ENCODE measurements at places on chromosomes 12 and 14.

GRCh38 chr12:97758194-97758501 is 295.5 kb downstream of the RMST start:
- DNase-seq = no peak

DNA sequence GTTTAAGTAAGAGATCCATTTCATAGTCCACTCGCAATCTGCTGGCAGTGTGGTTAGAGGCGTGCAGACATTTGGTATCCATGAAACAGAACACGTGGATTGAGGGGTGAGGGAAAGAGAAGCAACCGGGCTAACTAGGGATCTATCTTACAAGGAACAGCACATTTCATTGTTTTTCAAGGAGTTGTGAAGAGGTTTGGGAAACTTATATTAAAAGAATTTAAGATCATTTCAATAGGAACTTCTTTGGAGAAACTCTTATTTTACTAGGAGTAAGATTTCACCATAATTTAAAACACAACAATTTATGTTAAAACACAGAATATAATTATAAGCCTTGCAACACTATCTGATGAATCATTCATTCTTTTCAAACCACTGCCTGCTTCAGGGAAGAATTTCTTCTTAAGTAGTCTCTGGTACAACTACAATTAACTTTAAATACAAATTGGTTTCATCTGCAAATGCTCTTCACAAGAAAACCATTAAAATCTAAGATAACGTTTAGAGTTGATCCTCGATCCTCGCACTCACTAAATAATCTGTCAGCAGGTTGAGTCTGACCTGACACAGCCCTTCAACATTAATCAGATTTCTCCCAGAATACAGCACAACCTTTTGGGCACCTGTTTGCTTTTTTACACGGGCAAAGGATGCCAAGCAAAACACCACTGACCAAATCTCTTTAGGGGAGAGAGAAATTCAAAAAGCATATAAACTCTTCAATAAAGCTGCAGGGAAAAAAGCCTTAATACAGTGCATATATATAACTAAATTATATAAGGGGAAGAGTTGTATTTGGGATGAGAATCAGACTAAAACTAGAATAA is 27.3 kb downstream of the PPTC7 start:
- DNase-seq = peak; percentile 74

DNA sequence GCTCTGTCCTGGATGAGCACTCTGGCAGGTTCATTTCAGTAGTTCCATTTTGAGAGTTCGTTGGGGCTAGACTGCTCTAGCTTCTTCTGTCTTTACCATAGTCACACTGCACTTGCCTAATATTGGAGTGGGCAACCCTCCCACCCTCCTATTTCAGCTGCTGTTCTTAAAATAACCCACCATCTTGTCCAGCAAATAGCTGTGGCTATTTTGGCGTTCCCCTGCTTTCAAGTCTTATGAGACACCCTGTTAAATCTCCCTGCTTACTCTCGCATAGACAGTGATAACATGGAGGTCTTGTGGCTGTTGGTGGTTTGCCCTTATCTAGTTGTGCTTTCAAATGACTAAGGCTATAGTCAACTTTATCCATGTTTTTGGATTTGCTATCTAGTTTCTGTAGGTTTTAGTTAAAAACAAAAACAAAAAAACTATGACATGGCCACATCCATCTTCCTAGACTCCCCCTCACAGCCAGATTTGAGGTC is 65.5 kb downstream of the LRP6 start:
- DNase-seq = no peak

DNA sequence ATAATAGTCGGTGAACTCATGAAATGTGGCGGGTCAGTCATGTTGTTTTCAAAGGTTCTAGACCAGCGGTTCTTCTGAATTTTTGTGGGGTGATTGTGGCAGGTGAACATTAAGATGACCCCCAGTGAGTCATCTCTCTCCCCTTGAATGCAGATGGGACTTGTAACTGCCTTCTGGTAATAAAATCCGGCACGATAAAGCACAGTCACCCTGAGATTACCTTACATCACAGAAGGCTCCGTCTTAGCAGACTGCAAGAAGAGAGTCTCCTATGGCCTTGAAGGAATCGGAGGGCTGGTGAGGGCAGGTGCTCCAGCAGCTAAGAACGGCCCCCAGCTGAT is 189.6 kb downstream of the FOXN3 start:
- DNase-seq = no peak

- DNase-seq = no peak
Observed at GRCh38 chr14:55085060-55085660, 33.7 kb downstream of the MAPK1IP1L start.

- DNase-seq = no peak
Observed at GRCh38 chr12:130849561-130850417, 10.7 kb upstream of the STX2 start.

GRCh38 chr12:111216387-111217159 is 152.3 kb downstream of the PHETA1 start:
- DNase-seq = no peak

GRCh38 chr14:54881235-54881760 is 21.3 kb downstream of the GCH1 start:
- peak; percentile 69 for DNase-seq

GRCh38 chr12:89895591-89895990 is 187.0 kb upstream of the ATP2B1 start:
- DNase-seq = no peak

- no peak for DNase-seq
Observed at GRCh38 chr12:127130506-127131124, 1136.4 kb upstream of the TMEM132C start.

GRCh38 chr14:64212666-64213065 is 81.5 kb downstream of the ESR2 start:
- no peak for DNase-seq

- DNase-seq = no peak
Observed at GRCh38 chr12:4266990-4267389, 6.6 kb upstream of the CCND2 start.

GRCh38 chr14:68805414-68805813 is 12.5 kb upstream of the ZFP36L1 start:
- DNase-seq = no peak
